SHP77 (cell line): ENCODE measurements at places on chromosomes 3 and 15.

- DNase-seq = no peak
Measured at GRCh38 chr3:22982981-22983587, 220.0 kb upstream of the UBE2E2 start.

GRCh38 chr15:51403072-51403878 is 61.8 kb downstream of the GLDN start:
- DNase-seq = peak; percentile 8

DNA sequence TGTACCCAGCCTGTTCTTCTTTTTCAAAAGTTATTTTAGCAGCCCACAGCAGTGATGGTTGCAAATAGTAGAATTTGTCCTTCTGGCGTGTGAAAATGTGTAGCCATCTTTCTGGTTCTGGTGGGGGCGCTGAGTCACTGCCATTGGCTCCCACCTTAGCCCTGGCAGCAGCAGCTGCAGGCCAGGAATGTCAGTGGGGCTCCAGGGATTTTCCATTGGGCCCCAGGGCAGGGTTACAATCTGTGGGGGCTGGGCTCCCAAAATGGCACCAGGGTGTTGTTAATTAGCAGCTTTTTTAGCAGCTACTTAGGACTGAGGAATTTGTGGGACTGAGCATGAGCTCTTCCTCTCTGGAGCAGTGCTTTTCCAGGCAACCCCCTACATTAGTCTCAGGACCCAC is 38.9 kb downstream of the TOPAZ1 start:
- no peak for DNase-seq

GRCh38 chr15:35505809-35506208 is 40.2 kb downstream of the DPH6 start:
- DNase-seq = no peak

DNA sequence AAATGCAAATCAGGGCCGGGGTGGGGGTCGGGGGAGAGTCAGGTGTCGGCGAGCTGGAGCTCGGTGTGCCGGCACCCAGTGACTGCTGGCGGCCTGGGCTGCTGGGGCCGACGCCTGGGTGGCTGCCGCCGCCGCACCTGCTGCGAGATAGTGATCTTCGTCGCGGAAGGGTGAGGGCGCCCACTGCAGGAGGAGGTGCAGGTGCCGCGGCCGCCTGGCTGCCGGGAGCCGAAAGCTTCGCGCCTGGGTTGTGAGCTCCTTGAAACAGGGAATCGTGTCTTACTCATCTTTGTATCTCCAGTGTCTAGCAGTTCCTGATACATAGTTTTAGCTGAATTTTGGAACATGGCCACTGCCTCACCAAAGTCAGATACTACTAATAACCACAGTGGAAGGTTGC is 64.0 kb upstream of the CPOX start:
- peak; percentile 43 for DNase-seq

DNA sequence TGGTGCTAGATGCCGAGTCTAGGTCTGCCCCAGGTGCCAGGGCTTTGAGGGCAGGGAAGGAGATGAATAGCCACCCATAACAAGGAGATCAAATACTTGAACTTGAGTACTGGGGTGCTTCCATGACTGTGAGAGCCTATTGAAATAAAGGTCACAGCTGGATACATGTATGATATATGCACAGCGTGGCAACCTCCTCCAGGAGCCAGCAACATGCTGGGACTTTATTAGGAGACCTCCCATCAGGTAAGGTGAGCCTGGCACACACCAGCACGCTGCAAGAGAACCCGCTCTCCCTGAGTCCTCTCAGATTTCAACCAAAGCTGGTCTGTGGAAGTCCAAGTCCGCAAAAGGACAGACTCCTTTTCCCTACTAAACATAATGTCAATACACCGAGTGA is 10.5 kb upstream of the HES1 start:
- no peak for DNase-seq

- peak; percentile 79 for DNase-seq
Measured at GRCh38 chr3:135034291-135034768, 239.3 kb downstream of the EPHB1 start.

DNA sequence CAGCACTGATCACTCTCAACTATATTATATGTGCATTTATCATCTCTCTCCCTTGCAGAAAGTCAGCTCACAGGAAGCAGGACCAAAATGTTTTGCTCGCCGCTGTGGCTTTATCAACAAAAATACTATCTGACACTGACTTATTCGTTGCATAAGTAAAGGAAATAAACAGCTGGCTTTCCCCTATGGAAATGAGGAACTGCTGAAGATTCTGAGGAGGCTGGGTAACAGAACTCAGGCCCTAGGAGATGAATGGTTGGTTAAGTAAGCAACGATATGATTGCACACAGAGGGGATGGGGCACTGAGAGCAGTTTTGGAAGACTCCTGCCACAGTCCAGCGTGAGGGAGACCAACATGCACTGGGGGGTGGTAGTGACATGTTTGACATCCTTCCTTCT is 181.1 kb downstream of the STT3B start:
- DNase-seq = no peak

DNA sequence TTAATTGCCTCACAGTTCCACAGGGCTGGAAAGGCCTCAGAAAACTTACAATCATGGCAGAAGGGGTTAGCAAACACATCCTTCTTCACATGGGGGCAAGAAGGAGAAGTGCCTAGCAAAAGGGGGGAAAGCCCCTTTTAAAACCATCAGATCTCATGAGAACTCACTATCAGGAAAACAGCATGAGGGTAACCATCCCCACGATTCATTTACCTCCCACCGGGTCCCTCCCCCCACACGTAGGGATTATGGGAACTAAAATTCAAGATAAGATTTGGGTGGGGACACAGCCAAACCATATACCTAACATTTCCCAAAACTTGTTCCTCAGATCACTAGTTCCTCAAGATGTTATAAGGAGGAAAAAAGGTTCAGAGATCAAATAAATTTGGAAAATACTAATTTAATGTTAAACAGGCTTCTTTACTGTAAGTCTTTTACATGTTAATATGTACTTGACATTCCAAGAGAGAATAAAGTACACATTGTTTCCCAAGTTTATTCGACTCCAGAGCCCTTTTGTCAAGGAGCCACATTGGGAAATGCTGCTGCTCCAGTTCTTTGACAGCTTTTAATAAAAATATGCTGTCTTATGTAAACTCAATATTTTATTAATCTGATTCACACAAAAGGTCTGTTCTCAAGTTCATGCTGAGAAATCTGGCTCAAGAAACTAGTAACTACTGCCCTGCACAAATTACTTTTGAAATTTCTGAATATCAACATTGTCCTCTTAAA is 17.8 kb downstream of the HERC1 start:
- DNase-seq = no peak

DNA sequence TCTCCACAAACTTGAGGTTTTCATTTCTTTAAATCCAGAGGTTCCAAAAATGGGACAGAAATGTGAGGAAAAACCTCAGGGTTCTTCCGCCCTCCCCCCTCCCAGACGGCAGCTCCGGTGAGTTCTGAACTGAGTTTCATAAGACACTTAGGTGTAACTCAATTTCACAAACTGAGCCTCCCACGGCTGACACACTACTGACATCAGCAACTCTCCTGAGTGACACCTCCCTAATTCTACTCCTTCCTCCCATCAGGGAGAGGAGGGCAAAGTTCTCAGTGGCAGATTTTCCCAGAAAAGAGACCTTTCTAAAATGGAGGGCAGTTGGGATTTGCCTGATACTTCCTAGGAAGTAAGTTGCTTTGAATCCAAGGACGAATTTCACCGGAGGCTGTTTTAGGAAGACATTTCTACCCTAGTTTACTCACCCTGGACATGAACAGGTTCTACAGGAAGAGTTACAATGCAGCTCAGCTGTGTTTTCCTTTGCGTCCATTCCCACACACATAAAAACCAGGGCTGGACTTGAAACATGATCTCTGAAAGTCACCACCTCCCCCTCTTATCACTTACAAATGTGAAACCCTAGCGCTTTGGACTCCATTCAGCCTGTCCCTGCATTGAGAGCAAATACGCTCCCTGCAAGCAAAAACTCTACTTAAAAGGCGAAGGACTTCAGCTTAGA is 78.1 kb upstream of the LMOD3 start:
- no peak for DNase-seq

DNA sequence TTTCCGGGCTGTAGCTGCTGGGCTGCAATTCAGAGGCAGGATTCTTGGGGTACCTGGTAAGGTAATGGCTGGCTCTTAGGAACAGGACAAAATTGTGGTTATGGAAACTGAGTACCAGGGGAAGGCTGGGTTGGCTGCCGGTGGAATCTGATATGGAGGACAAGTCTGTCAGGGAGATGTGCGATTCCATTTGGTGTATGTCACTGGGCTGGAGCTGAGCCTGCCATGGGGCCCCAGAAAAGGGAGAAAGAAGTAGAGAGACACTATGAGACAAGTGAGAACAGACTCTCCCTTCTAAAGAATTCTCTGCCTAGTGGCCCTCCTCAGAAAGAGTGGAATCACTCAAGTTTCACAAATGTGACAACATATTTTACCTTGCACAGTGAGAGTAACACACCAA is 368.2 kb upstream of the ROPN1 start:
- DNase-seq = no peak

DNA sequence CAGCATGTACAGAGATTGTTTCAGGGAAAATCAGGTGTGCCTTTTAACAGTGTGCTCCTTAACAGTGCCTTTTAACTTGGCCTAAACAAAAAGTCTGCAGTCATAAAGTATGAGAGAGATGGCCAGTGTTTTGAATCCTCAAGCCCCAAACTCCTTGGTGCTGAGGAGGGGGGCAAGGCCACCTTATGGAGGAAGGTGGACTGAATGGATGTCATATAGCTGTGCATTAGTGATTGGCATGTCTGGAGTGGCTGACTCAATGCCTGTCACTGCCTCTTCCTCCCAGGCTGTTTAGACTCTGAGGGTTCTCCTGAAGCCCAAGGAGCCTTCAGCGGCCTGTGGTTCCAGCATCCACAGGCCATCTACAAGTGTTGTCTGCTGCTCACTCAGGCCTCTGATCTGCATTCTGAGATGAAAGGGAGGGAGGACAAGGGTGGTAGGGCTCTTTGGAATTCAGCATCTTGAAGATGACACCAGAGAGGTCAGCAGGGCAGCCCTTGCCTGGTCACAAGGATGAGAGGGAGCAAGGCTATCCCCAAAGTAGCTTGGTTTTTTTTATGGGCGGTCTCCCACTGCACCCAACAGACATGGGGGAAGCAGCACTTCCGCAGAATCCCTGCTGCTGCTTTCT is 1.5 kb downstream of the FOXL2NB start:
- DNase-seq = no peak

- DNase-seq = no peak
Measured at GRCh38 chr15:49083401-49084284, 37.4 kb upstream of the SECISBP2L start.

DNA sequence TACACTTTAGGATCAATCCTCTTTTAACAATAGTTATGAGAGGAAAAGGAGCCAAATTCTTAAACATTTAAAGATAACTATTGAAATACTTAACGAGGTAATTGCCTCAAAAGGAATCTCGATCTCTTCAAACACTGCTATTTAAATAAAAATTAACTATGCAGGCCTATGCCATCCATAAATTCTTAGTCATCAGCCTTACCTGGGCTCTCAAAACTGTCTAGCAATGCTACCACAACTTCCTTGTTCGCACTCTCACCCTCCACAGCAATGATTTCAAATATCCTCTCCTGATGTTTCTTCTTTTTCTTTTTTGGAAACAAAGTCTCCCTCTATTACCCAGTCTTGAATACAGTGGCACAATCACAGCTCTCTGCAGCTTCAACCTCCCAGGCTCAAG is 12.3 kb downstream of the ETFA start:
- no peak for DNase-seq

- DNase-seq = no peak
Measured at GRCh38 chr3:20052851-20053250, 12.6 kb downstream of the KAT2B start.

DNA sequence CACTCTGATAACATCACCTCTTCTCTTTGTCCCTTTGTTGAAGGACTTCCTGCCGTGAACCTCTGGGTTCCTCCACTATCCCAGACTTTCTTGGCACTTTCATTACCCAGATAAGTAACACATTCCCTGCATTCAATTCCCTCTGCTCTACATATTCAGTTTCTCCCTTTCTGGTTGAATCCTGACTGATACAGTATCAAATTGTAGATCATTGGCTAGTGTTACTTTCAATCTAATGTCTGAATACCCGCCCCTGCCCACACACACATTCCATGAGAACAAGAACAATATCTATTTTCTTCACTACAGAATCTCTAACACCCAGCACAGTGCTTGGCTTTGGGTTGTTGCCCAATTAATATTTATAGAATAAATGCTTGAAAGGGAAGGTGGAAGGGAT is 163.5 kb downstream of the ABHD5 start:
- DNase-seq = no peak

GRCh38 chr15:29067949-29068348 is 182.2 kb downstream of the APBA2 start:
- DNase-seq = no peak

DNA sequence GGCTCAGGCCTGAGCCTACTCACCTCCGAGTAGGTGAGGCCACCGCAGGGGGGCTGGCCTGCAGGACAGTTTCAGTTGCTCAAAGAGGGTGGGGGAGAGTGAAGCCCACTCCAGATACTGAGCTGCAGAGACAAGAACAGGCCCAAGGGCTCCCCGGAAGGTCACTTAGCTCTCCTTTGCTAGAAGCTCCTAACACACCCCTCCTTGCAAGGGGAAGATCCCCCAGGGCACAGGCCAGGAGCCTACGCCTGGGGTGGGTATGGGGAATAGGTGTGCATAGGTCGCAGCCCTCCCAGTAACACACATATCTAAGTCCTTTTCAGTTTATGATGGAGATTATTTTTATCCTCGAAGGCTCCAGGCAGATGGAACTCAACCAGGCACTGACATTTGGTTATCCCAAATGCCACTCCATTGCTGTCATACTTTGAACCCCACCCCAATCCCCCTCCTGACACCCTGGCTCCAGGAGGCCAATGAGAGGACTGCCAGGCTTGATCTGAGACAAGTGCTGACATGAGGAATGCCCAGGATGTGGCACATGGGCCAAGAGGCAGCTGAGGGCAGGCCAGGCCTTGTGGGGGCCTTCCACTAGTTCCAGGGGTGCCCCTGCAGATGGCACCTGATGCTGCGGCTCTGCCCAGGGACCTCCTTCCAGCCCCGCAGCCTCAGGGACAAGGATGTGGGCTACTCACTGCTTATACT is 1.1 kb upstream of the MUSTN1 start:
- DNase-seq = no peak

DNA sequence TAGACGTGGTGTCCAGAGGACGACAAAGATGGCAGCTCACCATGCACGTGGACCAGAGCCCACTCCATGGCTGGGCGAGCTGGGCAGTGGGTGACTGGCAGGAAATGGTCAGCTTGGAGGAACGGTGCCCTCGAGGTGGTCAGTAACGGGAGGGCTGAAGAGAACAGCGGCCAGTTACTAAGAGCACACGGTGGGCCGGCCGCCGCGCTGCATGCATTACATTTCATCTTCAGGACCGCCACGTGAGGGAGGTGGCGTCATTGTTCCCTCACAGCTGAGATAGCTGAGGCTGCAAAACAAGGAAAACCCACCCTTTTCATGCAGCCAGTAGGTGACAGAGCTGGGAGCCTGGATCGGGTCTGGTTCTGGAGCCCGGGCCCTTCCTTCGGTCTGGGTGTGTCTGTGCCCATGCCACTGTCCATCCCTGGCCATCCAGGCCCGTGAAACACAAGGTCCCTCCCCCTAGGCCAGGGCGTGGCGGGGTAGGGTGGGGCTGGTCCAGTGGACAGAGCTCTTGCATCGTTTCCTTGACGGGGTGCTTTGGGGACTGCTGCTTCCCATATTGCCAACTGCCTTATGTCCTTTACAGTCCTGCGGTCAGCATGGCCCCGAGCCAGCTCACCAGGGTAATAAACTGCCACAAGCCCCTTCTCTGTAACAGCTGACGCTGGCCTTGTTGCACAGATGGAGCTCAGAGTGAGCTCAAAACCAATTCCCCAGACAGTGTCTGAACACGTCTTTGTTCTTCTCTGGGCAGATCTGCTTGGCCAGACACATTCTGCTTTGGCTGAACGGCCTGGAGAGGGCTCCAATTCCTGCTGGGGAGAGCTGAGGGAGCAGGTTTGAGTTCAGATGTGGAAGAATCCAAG is 51.8 kb downstream of the RGMA start:
- no peak for DNase-seq
